ENCODE measurements at places on chromosomes 4 and X. TPM values are rescaled to one million over a fixed set of nuclear protein-coding genes. Genes with fewer than 3 reads are reported as not detected.

The C4orf17 gene
- not detected for total RNA-seq

The DACH2 gene
- total RNA-seq: not detected

The NPNT gene
- 152 TPM for total RNA-seq

The TRMT10A gene
- total RNA-seq: 3.0 TPM

All from posterior vena cava (tissue), 2 donors.